ENCODE measurements at places on chromosomes 7 and 10.

DNA sequence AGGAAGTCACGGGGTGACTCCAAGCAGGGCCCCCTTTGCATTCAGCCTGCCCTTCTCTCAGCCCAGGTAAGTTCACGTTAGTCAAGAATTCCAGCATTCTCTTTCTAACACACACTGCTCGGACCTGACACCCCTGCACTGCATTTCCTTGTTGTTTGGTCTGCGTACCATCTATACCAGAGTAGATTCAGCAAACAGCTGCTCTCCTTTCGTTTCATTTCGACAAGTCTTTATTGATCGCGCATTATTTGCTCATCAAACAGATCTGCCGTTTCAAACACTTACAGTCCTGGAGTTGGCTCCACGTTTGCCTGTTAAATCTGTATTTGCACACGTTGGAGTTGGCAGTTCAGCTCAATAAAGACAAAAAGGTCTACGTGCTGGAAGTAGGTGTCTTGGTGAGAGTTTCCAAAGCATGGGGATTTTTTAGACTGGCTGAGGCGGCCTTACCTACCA, 495.1 kb downstream of the RPS24 start:
- DNase-seq = no peak

DNA sequence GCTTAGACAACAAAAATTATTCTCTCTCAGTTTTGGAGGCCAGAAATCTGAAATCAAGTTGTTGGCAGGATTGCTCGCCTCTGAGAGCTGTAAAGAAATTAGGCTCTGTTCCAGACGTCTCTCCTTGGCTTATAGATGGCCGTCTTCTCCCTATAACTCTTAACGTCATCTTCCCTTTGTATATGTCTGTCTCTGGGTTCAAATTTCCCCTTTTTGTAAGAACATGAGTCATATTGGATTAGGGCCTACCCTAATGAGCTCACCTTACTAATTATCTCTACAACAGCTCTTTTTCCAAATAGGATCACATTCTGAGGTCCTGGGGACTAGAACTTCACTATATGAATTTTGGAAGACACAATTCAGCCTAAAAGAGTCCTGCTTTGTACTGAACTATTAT, 22.4 kb downstream of the GALNTL5 start:
- DNase-seq = no peak

DNA sequence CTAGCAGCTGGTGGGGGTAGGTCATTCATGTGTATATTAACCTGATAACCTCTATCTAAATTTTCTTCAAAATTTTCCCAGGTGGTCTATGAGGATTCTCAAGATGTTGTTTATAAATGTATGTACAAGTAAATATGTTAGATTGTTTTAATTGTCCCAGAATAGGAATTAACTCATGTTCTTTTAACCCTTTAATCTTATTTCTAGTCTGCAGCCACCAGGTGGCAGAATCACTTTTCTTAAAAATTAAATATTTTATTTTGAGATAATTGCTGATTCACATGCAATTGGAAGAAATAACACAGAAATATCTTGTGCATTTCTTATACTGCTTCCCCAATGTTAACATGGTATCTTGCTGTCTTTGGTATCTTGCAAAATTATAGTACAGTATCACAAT, 589.5 kb downstream of the ARL4A start:
- DNase-seq = no peak

DNA sequence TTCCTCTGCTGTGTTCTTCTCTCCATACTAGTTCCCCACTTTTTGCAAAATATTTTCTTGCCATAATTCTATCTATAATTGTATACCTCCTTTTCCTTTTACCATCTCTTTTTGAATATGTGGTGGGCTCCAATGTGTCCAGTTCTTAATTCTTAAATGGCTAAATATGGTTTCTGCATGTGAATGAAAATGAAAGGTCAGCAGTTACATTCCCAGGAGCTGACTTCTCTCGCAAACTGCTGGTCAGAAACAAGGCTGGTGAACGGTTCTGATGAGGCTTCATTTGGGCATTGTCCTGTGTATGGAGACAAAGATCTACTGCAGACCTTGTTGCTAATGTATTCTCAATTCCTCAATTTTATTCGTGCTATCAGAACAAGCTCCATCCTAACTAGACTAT, 309.2 kb downstream of the SNX13 start:
- no peak for DNase-seq

DNA sequence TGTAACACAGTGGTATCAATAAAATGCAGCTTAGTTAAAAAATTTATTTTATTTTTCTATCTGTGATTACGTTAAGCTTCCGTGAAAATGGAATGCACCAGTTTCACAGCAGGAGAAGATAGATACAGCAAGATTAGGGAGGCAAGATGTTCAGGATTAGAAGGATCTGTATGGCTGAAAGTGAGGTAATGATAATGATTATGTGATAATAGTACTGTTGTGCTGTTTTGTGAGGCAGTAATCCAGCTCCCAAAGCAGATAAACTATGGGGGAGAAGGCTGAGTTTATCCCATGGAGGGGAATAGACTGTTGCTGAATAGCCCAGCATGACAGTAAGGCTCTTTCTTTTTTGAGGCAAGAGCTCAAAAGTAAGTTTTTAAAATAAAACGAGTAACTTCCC, 216.1 kb upstream of the PRPS1L1 start:
- DNase-seq = no peak

DNA sequence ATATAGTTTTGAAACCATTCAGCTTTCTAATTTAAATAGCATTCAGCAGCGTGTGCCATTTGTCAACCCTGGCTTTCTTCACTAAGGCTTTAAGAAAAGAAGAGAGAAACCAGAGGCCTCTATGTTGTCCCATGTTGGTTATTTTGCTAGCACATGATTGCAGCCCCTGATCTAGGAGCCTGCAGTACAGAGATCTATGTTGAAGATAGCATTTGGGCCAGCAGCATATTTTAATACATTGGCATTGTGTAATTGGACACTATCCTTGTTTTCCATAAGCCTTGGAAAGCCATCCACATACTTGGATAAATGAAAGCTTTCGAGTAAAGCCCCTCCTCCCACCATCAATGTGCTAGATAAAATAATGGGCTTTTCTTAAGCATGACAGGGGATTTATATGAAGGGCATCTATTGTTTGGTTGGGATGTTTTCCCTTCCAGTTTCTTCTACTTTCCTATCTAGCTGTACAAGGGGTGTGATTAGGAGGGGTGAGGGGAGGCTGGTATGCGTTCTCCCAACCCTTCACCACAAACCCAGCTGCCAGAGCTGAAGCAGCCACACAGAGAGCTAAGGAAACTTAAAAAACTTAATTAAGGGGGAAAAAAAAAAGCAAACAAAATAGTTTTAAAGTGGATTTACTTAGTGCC, 23.1 kb upstream of the SDHAF3 start:
- no peak for DNase-seq

DNA sequence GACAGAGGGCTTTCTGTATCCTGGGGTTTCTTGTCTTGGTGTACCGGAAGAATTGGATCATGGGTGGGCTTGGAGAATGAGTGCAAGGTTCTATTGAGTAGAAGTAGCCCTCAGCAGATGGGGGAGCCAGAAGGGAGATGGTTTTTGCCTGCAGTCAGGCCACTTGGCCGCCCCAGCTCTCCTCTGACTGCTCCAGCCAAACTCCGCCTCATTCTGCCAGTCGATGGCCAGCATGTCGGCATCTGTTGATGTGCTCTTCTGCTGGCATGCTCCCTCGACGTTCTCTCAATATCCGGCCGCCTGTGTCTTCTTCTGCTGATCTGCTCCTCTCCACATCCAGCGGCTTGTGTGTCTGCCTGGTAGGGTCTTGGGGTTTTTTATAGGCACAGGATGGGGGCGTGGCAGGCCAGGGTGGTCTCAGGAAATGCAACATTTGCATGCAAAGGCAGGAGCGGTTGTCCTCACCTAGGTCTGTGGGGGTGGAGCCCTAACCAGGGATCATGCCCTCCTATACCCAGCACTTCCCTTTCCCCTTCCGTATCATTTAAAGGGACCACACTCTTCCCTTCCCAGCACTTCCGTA, 40.2 kb upstream of the TNS3 start:
- no peak for DNase-seq

DNA sequence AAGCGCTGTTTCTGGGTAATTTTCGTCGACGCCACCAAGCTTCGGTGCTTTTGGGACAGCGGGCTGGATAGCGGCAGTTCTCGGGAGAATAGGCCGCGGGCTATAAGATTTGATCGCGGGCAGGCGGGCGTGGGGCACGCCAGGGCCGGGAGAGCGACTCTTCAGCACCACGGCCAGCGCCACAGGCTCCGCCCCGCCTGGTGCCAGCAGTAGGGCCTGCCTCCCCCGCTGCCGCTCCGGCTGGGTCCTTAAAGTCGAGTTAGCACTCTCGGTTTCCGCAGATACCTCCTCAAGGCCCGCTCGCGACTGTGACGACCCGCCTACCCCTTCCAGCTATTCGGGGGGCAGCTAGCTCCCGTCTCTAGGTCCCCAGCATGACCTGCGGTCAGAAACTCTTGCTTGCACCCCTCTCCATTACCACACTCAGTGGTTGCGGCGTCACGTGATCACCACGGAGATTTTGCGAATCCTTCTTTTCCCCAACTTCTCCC, 9.4 kb downstream of the NXPH1 start:
- peak; percentile 31 for DNase-seq

GRCh38 chr7:22137026-22137425, 191.3 kb upstream of the CDCA7L start:
- DNase-seq = no peak

- DNase-seq = no peak
These were observed 34.5 kb downstream of the FAM25A start for GRCh38 chr10:87054373-87055295.

GRCh38 chr10:119863951-119864565, 8.6 kb downstream of the MCMBP start:
- DNase-seq = no peak

DNA sequence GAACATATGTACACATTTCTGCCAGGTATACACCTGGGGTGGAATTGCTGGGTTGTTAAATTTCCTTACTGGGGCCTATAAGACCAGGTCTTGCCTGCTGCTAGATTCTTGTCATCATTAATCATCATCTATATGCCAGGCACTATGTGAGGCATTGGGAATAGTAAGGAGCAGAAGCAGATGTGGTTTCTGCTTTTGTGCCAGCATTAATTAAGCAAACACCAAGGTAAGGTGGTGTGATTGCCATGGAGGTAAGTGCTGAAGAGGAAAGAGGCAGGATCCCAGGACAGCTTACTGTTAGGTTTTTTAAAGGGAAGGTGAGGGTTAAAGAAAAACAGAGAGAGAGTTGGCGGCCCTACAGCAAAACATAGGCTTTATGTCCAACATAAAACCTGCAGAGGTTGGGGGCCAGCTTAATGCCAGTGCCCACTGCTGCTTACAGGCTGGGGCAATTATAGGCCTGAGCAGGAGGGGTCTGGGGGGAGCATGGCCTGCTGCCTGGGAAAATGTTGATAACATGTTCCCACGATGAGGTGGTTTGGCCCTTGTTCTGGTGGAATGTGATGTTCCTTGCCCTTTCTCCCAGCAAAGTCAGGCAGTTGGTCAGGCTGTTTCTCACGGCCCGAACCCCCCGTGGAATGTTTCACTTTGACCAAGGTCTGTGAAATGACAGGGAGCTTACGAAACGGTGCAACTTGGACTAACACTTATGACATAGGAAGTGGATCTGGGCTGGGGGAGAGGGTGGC, 93.9 kb downstream of the RBM20 start:
- DNase-seq = no peak

- peak; percentile 28 for DNase-seq
These were observed 5.5 kb downstream of the ANXA11 start for GRCh38 chr10:80199828-80200227.

- no peak for DNase-seq
These were observed 59.2 kb downstream of the CDK13 start for GRCh38 chr7:40009301-40009700.

DNA sequence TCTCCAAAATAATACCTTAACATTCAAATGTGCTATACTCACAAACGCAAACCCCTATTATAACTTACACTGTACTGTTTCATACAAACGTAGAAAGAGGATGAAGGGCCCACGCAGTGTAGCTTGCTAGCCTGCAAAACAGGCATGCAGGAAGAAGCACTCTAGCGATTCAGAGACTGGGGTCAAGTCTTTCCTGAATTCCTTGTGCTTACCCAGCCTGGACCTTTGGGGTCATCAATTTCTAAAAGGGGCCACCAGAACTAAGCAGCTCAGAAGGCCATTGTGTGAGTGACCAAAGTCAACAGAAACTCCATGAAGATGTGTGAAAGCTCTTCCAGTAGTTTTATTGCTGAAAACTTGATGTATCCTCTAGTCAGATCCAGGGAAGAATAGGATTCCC, 111.9 kb downstream of the SVIL start:
- no peak for DNase-seq

Data from hippocampal formation (tissue), 2 donors.